ENCODE measurements at places on chromosomes 6 and 20.

DNA sequence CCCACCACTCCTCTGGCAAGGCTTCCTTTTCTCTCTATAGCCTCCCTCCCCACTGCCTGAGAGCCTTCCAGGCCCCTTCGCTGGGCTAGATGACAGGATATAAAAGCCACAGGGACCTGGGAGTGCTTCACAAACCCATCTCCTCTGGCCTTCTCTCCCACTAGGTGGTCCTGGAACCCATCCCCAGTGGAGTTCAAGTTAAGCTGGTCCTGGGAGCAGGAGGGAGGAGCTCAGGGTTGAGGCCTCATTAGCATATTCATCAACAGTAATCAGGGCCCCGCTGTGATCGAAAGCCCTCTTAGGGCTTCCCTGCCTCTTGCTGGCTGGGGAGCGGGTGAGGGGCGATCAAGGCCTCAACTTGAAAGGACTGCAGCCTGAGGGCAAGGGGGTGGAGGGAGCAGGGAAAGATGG, 9.1 kb downstream of the EBF4 start:
- H3K4me1 ChIP-seq: peaks cover 6% of the 10 kb centered on the region
- no peak for DNase-seq
- H3K4me3 ChIP-seq: no peak overlapping the region
- no peaks in the 10 kb centered on the region for H3K36me3 ChIP-seq
- no peak overlapping the region for H3K27ac ChIP-seq

- no peak for DNase-seq
- no peak overlapping the region for H3K4me3 ChIP-seq
- H3K4me1 ChIP-seq: no peaks in the 10 kb centered on the region
- H3K36me3 ChIP-seq: no peaks in the 10 kb centered on the region
- H3K27me3 ChIP-seq: no peaks in the 10 kb centered on the region
Observed at GRCh38 chr20:31984981-31985471, 17.1 kb downstream of the XKR7 start.

DNA sequence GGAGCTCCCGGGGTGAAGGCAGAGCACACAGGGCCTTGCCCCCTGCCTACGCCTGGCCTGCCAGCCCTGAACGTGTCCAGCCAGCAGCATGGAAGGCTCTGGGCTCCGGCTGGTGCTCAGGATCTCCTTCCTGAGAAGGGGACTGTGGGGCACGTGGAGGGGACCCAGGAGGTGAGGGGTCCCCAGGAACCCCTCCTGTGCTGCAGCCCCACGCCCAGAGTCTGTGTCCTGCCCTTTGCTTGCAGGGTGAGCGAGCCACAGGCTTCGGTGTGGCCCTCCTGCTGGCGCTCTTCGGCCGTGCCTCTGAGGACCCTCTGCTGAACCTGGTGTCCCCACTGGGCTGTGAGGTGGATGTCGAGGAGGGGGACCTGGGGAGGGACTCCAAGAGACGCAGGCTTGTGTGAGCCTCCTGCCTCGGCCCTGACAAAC, 22.3 kb downstream of the NPEPL1 start:
- no peak overlapping the region for H3K4me3 ChIP-seq
- no peaks in the 10 kb centered on the region for H3K4me1 ChIP-seq
- no peaks in the 10 kb centered on the region for H3K27me3 ChIP-seq
- DNase-seq: no peak
- peaks cover 3% of the 10 kb centered on the region for H3K36me3 ChIP-seq

DNA sequence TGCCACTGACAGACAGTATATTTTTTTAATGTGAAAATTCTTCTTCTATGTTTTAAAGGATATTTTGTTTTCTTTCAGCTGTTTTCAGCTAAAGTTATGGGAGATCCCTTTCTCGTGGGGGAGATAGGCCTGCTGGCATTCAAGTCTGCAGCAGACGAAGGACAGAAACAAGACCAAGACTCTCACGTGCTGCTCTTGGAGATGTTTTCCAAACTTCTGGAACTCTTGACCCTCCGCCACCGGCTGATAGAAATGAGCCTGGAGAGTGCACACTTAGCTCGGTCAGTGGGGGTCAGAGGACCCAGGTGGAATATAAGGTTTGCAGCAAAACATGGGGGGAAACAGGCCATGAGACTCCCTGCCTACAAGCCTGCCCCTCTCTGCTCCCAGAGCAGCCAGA, 120.5 kb downstream of the CD164 start:
- H3K27ac ChIP-seq: no peak overlapping the region
- H3K27me3 ChIP-seq: no peaks in the 10 kb centered on the region
- no peak overlapping the region for H3K4me3 ChIP-seq
- H3K4me1 ChIP-seq: peaks cover 9% of the 10 kb centered on the region

GRCh38 chr20:20677186-20677585, 35.3 kb downstream of the RALGAPA2 start:
- H3K27me3 ChIP-seq: no peaks in the 10 kb centered on the region
- H3K4me3 ChIP-seq: no peak overlapping the region
- peaks cover 3% of the 10 kb centered on the region for H3K36me3 ChIP-seq
- no peak overlapping the region for H3K27ac ChIP-seq
- DNase-seq: no peak

- H3K27ac ChIP-seq: peak overlapping the region; percentile 52
- DNase-seq: peak; percentile 92
- H3K36me3 ChIP-seq: no peaks in the 10 kb centered on the region
- no peaks in the 10 kb centered on the region for H3K27me3 ChIP-seq
Observed at GRCh38 chr6:11607383-11607782, 69.8 kb downstream of the TMEM170B start.

- peaks cover 14% of the 10 kb centered on the region for H3K36me3 ChIP-seq
- H3K27ac ChIP-seq: no peak overlapping the region
- H3K27me3 ChIP-seq: no peaks in the 10 kb centered on the region
- no peak for DNase-seq
Observed at GRCh38 chr6:125274935-125275334, 26.8 kb downstream of the HDDC2 start.

DNA sequence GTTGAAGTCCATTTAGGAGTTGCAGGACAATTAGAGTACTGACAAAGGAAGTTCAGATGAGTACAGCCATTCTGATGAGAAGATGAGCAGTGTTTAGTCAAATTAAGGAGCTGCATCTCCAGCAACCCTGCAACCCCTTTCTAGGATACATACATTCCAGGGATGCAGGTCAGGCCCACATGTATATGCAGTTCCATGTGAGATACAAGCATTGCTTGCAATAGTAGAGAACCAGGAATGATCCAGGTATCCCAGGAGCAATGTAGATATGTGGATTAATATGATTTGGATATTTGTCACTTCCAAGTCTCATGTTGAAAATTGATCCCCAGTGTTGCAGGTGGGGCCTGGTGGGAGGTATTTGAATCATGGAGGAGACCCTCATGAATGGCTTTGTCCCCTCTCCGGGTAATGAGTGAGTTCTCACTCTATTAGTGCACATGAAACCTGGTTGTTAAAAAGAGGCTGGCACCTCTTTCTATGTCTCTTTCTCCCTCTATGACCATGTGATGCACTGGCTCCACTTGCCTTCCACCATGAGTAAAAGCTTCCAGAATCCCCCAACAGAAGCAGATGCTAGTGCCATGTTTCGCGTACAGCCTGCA, 6.4 kb downstream of the HLA-DPA1 start:
- no peaks in the 10 kb centered on the region for H3K4me1 ChIP-seq
- no peak overlapping the region for H3K27ac ChIP-seq
- no peaks in the 10 kb centered on the region for H3K36me3 ChIP-seq
- H3K4me3 ChIP-seq: no peak overlapping the region
- DNase-seq: no peak

DNA sequence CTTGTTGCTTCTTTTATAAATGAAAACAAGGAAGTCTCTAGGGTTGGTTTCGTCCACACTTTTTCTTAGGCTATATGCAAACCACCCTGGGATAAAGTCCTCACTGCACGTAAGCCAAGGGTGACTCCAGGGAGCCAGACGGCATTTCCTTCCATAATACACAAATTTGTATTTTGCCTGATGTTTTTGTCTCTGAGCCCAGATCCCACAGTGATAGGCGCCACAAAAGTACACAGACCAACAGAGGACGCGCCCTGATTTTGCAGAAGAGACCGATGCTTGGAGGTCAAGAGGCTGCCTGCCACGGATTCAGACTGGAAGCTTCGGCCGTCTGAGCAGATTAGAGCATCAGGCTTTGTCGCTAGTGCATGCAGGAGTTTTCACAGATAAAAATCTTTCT, 22.8 kb downstream of the FOXQ1 start:
- DNase-seq: no peak
- H3K36me3 ChIP-seq: no peaks in the 10 kb centered on the region
- H3K27me3 ChIP-seq: peaks cover 2% of the 10 kb centered on the region
- H3K4me3 ChIP-seq: no peak overlapping the region
- H3K4me1 ChIP-seq: peaks cover 26% of the 10 kb centered on the region

GRCh38 chr6:167148021-167148420, 9.8 kb downstream of the GPR31 start:
- DNase-seq: no peak
- H3K27ac ChIP-seq: no peak overlapping the region
- H3K36me3 ChIP-seq: no peaks in the 10 kb centered on the region
- H3K4me3 ChIP-seq: no peak overlapping the region
- H3K27me3 ChIP-seq: peaks cover 2% of the 10 kb centered on the region

DNA sequence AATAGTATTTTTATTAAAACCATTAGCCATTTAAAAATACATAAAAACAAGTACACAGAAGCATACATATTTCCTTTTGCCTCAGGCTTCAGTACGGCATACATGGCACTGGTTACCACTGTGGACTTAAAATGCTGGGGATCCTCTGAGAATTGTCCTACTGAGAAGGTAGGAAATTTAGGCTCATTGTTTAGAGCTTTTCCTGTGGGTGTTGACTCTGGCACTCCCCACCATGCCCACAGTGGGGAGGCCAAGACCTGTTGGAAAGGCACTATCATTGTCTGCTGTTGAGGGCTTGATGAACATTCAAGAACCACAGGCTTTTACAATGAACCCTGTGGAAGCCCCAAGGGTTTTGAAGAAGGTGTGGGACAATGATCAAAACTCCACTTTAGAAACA, 473.4 kb downstream of the BTBD3 start:
- no peaks in the 10 kb centered on the region for H3K36me3 ChIP-seq

All from lung (tissue), 17 donors.